CD4-positive, alpha-beta T cell treated with Interleukin-17A for 4 hours (primary cell): ENCODE measurements at places on chromosomes 6 and 20.

DNA sequence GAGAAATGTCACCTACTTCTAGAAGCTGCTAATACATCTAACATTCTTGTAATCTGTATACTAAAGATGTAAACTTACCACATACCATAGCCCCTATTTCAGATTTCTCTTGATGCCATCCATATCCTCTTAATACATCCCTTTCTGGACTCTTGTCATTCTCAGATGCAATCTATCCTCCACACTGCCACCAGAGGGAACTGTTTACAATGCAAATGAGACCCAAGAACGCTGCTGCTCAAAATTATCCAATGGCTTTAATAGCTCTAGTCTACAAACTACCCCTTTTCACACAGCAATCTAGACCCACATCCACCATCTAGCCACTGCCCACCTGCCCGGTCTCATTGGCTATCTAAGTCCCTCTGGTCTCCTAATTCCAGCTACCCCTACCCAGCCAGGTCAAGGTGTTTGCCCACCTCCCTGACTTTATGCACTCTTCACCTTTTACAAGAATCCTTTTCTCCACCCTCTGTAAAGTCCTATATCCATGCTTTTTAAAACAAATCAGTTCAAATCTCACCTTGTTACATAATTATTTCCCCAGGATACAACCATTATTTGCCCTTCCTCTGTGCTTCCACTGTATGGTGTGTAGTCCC lies 14.8 kb downstream of the FAXC start:
- DNase-seq = no peak

- peak; percentile 19 for DNase-seq
Measured at GRCh38 chr20:52493171-52493721, 301.7 kb upstream of the ZFP64 start.

DNA sequence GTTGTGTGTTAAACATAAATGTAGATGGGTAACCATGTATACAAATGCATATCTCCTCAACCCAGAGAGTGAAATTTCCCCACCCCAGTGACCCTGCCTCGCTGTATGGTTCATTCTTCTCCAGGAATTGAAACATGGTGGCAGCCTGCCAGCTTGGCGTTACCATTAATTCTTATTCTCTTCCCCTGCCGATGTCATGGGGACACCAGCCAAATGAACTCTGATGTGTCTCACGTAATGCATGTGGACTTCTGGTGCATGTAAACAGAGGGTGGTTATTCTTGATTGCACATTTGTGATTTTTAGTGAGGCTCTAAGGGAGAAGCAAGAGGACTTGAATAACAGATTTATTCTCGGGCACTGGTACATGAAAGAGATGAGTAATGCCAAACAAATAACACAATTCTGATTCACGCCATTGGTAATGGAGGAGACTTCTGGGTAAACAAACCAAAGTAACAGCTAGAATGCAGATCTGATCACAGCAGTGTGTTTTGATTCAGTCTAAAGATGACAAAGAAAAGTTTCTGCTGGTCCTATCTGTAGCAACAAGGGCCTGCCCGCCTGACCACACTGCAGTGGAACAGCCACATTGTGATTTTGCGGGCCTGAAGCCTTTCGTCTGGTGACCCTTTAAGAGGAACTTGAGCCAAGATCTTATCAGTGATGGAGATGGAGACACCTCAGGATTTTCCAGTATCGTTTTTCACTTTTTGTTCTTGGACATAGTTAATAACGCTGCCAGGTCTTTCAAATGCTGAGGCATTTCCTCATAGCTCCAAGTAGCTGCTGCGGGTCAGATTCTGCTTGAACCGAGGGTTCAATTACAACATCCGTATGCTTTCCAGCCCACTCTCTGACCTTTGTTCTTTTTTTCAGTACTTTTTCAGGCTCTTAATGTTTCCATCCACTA lies 171.8 kb upstream of the AKAP12 start:
- no peak for DNase-seq

GRCh38 chr20:11546939-11547338 lies 370.8 kb upstream of the BTBD3 start:
- DNase-seq = no peak

- DNase-seq = no peak
Measured at GRCh38 chr6:376827-377640, 14.5 kb upstream of the IRF4 start.

GRCh38 chr6:6826095-6826901 lies 237.8 kb downstream of the LY86 start:
- no peak for DNase-seq

DNA sequence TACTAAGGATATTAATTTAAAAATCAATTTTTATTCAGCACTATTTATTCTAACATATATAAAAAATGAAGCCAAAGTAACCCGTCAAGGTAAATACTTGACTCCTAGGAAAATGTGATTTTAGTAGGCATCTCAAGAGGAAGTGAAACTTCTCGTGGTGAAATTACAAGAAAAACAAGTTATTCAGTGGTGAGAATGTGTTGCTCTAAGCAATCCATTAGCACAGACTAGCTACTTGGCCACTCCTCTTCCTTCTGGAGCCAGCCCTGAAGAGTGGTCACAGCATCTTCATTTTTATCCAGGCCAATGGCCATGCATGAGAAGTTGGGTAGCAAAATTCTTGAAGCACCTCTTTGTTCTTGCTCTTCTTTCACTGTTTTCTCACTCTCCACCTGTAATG lies 40.4 kb upstream of the GFRAL start:
- DNase-seq = no peak

- DNase-seq = no peak
Measured at GRCh38 chr6:10662207-10662606, 32.2 kb downstream of the C6orf52 start.

- DNase-seq = no peak
Measured at GRCh38 chr6:2126351-2126750, 119.1 kb downstream of the GMDS start.

- no peak for DNase-seq
Measured at GRCh38 chr6:106908386-106908840, 66.1 kb downstream of the CD24 start.

GRCh38 chr6:150115769-150116168 lies 27.1 kb upstream of the PPP1R14C start:
- DNase-seq = no peak

- no peak for DNase-seq
Measured at GRCh38 chr20:34452281-34452982, 63.8 kb upstream of the DYNLRB1 start.

DNA sequence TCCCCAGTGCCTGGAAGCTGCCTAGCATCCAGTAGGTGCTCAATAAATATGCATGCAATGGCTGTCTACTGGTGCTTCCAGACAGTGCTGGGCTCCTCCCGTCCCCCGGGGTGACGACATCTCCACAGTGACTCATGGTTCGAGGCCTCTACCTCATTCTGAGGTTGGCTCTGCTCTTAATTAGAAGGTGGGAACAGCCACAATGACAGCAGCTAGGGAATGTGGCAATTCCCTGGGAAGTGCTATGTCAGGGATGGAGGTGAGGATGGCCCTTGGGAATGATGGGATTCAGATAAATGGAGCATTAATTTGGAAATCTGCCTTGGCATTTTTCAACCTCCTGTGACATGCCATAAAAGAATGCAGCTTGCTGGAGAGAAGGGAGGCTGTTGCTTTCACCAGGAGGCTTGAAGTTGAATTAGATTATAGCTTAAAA lies 43.5 kb upstream of the NFATC2 start:
- no peak for DNase-seq

GRCh38 chr6:139528471-139528870 lies 154.0 kb upstream of the CITED2 start:
- no peak for DNase-seq
